ENCODE measurements at places on chromosomes 5 and 9.
A peak's percentile ranks its signal among the peaks of the same experiment; 100 is the strongest.

- no peak for DNase-seq
These were observed 49.7 kb upstream of the STXBP1 start for GRCh38 chr9:127562279-127562796.

DNA sequence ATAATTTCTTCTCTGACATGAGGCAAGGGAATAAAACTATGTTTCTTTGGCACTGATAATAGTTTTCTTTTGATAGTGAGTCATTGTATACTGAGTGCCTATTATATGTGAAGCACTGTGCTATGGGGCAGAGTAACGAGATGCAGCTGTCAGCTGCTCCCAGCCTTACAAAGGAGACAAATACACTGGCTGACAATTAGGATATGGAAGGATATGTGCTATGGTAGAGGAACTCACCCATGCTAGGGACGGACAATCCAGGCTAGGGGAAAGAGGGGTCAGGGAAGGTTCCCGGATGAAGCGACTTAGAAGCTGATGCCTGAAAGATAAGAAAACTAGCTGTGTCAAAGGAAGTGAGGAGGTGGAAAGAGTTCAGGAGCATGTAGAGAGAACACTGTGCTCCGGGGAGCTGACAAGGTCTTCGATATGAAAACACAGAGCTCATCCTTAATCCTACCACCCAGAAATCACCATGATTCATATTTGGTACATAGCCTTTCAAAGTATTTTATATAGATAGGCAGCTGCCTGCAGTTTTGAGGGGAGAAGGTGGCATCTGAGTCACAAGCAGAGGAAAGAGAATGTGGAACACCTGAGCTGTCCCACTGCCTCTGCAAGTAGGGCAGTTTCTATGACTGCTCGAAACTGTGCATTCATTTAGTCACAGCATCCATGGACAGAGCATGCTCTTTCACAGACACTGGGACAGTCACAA is 12.1 kb downstream of the BSPRY start:
- DNase-seq: peak; percentile 47

- DNase-seq: no peak
These were observed 107.1 kb downstream of the CACNA1B start for GRCh38 chr9:137984520-137985257.

DNA sequence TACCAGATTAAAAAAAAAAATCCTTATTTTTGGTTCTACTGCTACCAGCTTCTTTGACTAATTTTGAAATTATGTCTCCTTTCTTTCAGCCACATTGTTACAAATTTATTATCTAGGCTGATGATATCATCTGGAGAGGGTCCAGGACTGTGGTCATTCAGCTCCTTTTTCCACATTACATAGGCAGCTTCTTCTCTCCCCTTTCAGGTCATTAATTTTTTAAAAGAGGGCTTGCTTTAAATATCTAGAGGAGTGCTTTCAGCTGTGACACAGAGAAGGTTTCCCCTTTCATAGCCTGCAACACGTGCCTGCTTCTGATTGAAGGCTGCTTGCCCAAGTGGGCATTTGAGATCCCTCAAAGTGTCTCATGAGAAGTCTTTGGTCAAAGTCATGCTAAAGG is 155.7 kb upstream of the PAPPA start:
- DNase-seq: no peak

GRCh38 chr5:73031839-73032238 is 76.0 kb downstream of the FCHO2 start:
- no peak for DNase-seq

DNA sequence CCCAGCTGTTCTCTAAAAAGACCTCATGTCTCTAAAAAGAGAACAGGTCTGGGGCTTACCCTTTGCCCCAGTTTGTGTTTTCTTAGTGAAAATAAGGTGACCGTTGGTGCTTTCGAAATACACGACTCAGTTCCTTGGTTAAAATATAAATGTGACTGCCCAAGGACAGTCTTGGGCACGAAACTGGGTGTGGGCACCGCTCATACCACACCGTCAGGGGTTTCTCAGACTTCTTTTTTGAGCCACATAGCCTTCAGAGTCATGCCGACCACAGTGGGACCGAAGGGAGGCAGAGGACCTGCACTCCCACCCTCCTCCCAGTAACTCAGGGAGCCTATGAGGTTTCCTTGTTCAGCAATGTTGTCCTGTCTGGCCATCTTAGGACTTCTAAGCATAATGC is 6.5 kb downstream of the SNX18 start:
- DNase-seq: no peak

- DNase-seq: no peak
These were observed 485.2 kb upstream of the FTMT start for GRCh38 chr5:121366515-121366914.

GRCh38 chr5:670396-671270 is 22.5 kb downstream of the TPPP start:
- DNase-seq: no peak

- no peak for DNase-seq
These were observed 32.5 kb upstream of the ABLIM3 start for GRCh38 chr5:149108651-149109280.

- DNase-seq: no peak
These were observed 1.2 kb downstream of the MRPS30 start for GRCh38 chr5:44809956-44810420.

DNA sequence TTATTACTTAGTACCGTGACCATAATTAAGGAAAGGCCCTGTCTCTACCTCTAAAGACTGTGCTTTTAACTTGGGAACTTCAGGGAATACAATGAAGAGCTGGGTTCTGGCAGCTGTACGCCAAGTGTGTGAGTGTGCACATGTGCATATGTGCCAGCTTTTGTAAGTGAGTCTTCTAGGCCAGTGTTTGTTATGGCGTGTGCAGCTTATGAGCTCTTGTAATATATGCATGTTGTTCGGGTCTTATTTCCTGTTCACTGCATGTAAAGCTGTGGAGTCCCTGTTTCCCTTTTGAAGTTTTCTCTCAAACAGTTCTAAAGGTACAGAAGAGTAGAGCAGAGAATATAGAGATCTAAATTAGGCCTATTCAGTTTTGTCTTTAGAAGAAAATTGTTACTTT is 30.5 kb downstream of the TGFBR1 start:
- no peak for DNase-seq

- DNase-seq: no peak
These were observed 80.1 kb upstream of the PLEKHG4B start for GRCh38 chr5:11898-12297.

GRCh38 chr9:129140397-129141065 is 29.3 kb downstream of the PTPA start:
- DNase-seq: no peak

GRCh38 chr5:163730206-163730756 is 224.9 kb downstream of the MAT2B start:
- DNase-seq: no peak

GRCh38 chr5:168756453-168757391 is 177.6 kb upstream of the PANK3 start:
- DNase-seq: no peak

DNA sequence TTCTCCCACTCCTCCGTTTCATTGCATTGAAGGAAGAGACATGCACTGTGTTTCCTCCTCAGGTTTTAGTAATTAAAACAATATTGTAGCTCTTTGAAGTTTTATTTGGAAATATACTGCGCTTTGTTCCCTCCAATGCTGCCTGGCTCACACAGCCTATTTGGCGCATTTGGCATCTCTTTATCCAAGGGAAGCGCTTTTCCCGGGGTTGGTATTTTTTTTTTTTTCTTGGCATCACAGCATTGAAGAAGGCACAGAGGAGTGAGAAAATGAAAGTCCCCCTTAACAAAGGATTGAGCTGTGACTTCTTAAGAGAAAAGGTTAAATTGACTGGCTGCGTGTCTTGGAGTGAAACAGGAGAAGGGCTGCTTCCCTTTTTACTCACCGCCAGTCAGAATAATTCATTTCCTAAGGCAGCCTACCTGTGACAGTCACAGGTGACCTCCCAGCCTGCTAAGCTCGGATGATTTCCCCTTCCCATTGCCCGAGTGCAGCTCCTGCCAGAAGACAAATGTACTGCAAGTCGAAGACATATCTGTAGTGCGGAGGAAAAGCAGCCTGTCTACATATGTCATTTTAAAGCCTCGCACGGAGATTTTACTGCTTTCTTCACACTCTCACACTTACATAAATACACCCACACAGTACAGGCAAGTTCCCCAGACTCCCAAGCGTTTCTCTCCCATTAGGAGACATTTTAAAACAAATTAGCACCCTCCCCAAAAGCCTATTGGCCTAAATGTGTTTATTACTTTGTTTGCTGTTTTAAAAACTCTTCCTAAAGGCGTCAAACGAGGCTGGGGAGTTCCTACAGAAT is 665.5 kb upstream of the ZNF608 start:
- DNase-seq: no peak

DNA sequence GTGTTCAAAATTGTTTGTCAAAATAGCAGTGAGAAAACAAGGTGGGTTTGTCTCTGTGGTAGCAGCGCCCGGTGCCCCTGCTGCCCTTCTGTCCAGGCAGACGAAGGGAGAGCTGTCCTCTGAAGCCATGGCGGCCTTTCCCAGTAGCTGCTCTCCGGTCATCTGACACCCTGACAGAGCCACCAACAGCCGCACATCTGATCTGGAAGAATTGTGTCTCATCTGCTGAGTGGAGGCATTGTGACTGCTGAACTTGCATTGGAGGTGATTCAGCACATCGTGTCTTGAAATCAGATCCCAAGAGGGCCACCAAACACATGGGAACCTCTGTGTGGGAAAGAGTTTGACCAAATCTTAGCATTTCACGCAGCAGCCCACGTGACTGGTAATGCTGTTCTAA is 337.6 kb upstream of the IRX1 start:
- DNase-seq: no peak

GRCh38 chr9:19517202-19517942 is 108.6 kb downstream of the ACER2 start:
- no peak for DNase-seq

DNA sequence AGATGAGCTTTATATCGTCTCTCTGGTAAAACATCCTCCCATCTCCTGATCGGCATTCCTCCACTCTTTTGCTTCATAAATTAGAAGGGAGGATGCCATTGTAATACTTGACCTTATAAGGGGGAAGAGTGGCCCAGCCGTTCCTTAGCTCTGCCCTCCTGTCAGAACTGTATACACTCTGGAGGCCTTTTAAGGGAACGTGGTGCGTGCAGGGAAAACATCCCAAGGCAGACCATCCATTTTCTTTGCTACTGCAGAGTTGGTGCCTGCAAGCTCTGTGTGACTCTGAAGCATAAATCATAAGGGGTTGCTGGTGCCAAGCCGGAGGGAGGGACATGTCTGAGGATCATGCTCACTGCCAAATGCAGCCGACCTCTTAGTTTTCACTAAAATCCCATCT is 90.4 kb downstream of the PGM5 start:
- DNase-seq: no peak

GRCh38 chr9:131503626-131504465 is 1.1 kb downstream of the POMT1 start:
- DNase-seq: peak; percentile 65

DNA sequence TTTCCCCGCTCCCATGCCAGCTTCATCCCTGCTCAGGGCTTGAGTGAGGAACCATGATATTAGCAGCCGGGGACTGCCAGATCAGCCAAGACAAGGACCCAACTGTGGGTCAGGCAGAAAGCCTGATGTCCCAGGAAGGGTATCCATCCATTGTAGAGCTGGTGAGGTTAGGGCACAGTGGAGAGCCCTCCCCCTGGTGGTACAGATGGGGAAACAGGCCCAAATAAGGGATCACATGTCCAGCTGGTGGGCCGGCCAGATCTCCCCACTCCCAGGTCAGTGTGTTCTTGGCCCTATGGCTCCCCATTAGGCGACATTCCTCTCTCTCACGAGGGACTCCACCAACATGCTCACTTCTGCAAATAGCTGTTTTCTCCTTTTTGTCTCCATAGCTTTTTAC is 9.0 kb downstream of the CDX1 start:
- no peak for DNase-seq

DNA sequence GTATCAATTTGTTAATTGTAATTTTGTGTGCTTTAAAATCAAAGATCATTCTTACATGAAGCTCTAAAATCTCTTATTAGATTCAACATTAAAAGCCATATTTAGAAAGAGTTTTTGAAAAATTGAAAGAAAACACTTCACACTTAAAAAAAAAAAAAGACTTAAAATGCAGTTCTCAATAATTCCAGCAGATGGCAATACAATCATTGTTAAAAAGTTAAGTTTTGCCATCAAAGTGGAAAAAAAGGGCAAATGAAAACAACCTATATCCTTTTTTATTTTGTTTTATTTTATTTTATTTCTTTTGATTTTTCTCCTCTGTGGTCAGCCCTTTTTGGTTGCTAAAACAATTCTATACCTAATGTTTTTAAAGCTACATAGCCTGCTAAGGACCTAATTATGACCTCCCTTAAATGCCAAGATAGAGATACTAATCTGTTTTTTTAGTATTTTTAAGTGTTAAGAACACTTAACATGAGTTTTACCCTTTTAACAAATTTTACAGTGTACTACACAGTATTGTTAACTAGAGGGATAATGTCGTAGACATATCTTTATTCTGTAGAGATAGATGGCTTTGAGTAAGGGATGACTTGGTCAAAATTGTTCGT is 154.2 kb upstream of the DAB2 start:
- no peak for DNase-seq

GRCh38 chr5:67165526-67166459 is 30.8 kb downstream of the CD180 start:
- DNase-seq: peak; percentile 65

- DNase-seq: no peak
These were observed 42.7 kb upstream of the RETREG1 start for GRCh38 chr5:16659536-16659935.

DNA sequence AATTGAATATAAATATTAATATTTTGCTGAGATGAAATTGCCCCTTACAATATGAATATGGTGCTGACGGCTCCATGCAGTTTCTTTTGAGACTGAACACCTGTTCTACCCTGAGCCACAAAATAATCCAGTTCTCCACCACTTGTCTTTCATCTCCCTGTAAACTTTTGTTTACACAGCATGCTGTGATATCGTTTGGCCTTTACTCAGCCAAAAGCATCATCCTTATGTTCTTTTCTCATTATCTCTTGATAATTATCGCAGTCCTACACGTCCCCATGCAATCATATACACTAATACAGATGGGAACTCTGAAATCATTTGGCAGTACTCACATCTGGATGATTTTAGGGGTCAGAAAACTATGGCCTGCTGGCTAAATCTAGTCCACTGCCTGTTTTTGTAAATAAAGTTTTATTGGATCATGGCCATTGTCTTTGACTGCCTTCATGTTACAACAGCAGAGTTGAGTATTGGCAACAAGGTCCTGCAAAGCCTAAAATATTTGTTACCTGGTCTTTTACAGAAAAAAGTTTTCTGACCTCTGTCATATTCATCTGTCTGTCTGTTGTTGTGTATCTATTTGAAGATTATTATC is 53.3 kb downstream of the AOPEP start:
- DNase-seq: no peak

Data from stimulated activated CD4-positive, alpha-beta T cell treated with anti-CD3 and anti-CD28 coated beads, TNF-alpha, amount 100 ng/mL, for 48 hours (primary cell).